ENCODE measurements at places on chromosomes 7 and 10.

DNA sequence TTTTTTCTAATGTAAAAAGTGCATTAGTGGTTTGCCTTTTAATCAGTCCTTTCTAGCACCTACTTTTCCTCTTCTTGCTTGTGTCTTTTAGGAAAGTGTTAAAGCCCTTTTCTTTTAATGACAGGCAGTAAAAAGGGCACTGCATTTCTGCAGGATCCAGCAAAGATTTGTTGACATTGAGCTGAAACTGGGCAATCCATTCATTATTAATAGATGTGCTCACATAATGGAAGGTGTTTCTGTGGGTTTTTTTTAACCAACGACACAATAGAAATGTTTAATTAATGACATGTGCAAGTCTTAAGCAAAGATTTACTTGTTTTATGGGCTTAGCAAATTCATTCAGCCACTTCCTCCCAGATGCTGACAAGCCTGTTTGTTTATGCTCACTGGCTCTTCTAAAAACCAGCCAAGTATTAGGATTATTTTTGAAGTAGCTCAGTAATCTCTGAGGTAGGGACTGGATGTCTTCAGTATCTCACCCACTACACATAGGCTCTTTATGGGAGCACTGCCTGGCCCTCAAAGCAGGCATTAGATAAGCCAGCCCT is 1201.1 kb downstream of the SORCS1 start:
- DNase-seq = no peak

GRCh38 chr10:43083764-43084163 is 6.9 kb downstream of the RET start:
- no peak for DNase-seq

DNA sequence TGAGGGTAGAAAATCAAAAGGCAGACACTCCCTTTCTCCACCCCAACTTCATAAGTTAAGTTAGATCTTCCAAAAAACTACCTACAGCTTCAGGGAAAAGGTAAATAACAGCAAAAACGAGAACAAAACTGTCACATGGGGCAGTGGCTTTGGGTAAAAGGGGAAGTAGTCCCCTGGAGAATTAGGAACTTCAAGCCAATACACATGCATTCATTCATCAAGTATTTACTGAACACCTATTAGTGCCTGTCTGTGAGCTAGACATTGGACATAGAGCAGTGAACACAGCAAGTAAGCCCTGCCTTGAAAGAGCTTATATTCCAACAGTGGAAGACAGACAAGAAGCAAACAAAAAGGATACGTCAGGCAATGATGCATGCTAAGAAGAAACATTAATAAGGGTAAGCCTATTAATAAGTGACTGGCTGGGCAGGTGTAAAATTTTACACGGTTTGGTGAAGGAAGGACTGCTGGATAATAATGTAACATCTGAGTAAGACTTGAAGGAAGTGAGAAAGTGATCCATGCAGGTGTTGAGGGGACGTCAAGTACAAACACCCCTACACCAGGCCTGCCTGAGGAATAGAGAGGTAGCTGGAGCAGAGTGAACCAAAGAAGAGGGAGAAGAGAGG is 69.6 kb upstream of the RAPGEF5 start:
- DNase-seq = no peak

GRCh38 chr10:98106531-98106930 is 27.9 kb upstream of the R3HCC1L start:
- no peak for DNase-seq

DNA sequence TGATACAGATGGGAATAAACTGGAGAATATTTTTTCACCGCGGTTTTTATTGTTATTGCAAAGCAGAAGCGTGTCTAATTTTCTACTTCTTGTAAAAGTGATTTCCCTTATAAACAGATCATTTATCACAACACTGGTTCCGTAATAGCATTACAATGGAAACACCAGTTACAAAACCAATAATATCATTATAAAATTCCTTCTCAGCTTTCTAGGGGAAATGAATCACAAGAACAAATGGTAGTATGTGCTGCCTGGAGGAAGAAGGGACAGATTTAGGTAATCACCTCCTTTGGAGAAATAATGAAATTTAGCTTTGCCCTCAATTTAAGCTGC is 2.4 kb upstream of the CCDC6 start:
- no peak for DNase-seq

DNA sequence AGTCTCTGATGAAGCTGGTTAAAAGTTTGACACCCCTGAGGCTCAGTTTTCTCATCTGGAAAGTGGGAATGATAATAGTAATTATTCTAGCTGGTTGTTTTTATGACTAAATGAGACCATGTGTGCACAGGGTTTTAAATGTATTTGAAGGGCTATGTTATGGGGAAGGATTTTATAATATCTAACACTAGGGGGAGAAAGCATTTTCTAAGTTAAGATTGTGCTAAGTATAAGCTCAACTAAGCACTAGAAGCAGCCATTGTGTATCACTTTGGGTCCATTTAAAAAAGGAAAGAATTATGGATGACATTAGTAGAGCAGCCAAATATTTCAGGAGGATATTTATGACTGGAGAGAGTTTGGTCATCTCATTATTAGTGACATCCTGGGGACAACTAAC is 49.5 kb upstream of the CREB5 start:
- DNase-seq = no peak

DNA sequence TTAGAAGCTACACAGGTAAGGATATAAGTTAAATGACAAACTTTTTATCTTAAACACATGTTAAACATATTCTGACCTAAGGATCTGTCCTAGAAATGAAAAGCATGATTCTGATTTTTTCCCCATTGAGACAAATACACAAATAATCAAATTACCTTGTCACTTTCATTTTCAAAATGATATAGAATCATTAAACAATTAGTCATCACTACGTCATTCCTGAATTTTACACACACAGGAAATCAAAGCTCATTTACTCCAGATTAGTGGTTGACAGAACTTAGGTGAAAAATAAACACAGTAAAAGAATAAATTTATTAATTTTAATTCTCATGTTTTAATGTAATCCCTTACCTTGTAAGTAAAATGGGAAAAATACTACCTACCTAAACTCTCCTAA is 89.0 kb downstream of the AASS start:
- no peak for DNase-seq

DNA sequence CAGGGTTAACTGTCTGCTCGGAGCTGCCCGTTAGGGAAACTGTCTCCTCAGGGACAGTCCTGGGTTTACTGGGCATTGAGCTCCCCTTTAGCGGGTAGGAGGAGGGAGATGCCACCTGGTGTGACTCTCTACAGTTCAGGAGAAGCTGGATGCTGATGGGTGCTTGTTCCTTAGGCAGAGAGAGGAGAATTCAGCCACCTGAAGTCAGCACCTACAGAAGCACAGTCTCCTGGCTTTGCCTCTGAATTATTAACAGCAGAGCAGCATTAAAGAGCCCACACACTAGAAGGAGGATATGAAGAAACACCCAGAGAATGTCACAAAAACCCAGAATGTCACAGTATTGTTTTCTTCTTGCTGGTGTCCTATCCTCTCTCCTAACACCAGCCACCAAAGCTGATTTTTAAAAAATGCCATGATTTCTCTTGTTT is 696 bp downstream of the GIMAP4 start:
- DNase-seq = no peak

- DNase-seq = no peak
Measured at GRCh38 chr7:10803720-10804119, 170.0 kb upstream of the PHF14 start.

DNA sequence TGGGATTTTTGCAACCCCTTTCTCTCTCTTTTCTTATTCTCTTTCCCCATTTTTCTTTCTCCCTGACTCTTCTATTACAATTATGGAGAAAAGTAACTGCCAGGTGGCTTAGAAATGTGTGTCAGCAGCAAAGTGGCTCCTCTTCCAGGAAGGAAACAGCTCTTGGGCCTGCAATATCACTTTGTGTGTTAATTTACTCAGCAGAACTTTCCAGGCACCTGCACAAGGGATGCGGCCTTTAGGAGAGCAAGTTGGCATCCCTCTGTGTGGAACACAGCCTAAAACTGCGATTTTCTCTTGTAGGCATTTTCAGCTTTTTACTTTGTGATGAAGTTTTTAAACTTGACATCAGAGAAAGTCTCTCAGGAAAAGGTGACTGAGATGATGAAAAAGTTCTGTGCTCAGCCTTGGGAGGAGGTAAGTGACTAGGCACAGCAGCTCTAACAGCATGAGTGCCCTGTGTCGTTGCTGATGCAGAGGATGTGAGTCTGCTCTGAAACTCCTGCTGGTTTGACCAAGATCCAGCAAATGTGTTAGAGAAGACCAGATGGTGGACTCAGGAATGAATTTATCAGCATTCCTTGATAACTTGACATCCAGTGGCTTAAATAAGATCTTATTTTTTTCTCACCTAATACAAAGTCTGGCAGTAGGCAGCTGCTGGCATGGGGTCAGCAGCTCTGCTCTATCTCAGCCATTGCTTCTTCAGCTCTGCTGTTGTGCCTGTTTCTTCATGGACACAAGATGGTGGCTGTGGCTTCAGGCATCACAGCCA is 47.4 kb upstream of the CC2D2B start:
- no peak for DNase-seq

DNA sequence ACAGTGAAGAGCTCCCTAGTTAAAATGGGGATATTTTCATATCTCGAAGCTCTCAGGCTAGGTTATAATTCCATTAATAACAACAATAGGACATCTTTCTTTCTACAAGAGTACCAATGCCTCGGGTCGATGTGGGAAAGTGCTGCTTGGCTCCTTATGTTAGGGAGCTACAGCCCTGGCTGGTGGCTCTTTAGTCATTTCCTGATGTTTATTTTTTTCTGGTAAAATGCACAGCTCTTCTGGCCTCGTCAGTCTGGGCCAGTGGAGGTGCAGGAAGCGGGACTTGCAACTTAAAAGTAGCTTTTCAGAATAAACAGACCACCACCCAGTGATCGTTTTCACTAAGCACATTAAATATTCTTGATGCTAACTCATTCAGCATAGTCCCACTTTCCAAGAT is 58.3 kb downstream of the MKX start:
- DNase-seq = no peak

DNA sequence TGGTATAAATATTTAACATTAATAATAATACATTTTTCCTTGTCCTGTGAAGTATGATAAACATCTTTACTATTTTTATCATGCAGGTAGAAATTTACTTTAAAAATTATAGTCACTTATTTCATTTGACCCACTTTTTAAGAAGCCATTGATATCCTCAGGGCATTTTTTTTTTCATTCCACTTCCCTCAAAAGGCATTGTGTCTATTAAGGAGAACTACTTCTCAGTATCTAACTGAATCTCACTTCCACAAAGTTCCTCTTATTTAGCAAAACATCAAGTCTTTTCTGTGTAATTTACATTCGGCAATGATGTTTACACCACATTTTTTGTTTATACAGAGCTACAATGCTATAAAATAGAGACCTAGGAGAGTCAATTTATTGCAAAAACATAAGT is 388.2 kb upstream of the AKR1E2 start:
- no peak for DNase-seq

- no peak for DNase-seq
Measured at GRCh38 chr7:101924171-101924570, 106.7 kb downstream of the CUX1 start.

DNA sequence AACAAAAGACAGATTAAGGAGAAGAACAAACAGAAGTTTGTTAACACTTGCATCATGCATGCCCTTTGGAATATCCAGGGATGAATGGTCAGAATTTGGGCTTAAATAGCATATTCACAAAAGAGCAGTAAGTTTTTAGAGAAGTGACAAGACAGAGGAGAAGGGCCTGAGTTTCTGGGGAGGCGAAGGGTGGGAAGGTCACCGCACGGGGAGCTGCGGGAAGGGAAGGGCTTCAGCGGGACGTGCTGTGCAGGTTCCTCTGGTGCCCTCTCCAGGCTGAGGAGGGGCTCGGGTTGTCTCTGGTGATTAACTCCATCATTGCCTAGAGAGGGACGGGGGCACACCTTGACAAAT is 10.4 kb upstream of the ZNF22 start:
- DNase-seq = no peak

GRCh38 chr7:25726170-25726780 is 425.7 kb upstream of the NFE2L3 start:
- DNase-seq = no peak

DNA sequence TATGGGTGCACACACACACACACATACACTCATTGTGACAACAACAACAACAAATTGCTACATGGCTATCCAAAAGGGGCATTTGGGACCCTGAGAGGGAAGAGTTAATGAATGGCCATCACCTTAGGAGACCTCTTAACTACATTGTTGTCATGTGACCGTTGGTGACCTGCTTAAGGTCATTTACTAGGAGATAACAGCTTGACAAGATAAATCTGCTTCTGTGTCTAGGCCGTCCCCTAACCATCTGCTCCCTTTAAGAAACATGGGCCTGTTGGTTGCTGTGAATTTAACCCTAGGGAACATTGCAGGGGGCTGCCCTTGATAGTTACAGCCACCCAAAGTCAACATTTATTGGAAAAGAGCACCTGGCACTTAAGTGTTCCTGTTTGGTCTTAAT is 29.7 kb downstream of the C1QL3 start:
- DNase-seq = no peak

GRCh38 chr10:110408203-110408871 is 89.4 kb upstream of the DUSP5 start:
- no peak for DNase-seq

GRCh38 chr10:85767891-85768290 is 598.7 kb downstream of the GRID1 start:
- no peak for DNase-seq
